ENCODE measurements at places on chromosomes 2 and 18.
A peak's percentile ranks its signal among the peaks of the same experiment; 100 is the strongest.

DNA sequence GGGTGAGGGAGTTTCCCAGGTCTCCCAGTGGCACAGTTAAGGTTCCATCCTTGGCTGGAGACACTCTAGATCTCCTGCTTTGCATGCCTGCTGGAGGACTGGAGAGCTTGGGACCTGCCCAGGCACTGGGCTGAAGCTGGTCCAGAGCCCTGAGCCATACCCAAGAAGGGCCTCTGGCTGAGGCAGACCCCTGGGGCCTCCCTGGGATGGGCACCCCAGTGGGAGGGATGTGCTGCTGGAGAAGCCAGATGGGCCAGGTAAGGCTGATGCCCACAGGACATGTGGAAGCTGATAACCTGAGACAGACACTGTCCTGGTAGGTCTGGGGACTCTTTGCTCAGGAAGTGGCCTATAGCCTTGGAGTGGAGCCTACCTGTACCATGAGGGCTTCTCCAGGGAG, 160.7 kb downstream of the TFCP2L1 start:
- no peak for DNase-seq

GRCh38 chr2:154945984-154946383, 247.5 kb downstream of the KCNJ3 start:
- no peak for DNase-seq

DNA sequence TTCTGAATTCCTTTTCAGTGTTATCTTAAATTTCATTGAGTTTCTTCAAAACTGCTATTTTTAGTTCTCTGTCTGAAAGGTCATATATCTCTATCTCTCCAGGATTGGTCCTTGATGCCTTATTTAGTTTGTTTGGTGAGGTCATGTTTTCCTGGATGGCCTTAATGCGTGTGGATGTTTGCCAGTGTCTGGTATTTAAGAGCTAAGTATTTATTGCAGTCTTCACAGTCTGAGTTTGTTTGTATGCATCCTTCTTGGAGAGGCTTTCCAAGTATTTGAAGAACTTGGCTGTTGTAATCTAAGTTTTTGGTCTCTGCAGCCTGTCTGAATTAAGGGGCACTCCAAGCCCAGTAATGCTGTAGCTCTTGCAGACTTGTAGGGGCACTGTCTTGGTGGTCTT, 249.3 kb downstream of the ZNF385B start:
- no peak for DNase-seq

DNA sequence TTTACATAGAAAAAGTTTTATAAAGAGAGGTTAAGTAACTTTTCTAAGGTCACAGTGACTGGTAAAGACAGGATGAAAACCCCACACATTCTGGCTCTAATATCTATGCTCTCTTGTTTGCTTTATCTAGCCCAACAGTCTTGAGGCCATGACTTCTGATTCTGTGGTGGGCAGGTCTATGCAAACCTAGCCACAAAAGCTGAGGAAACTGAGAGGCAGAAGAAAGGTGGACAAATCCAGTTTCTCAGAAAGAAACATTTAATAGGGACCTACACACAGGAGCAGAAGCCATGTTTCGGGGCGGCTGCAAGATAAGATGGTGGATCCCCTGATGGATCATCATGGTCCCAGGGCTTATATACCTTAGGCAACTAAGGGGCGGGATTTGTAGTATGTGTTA, 21.8 kb downstream of the HSPD1 start:
- no peak for DNase-seq

DNA sequence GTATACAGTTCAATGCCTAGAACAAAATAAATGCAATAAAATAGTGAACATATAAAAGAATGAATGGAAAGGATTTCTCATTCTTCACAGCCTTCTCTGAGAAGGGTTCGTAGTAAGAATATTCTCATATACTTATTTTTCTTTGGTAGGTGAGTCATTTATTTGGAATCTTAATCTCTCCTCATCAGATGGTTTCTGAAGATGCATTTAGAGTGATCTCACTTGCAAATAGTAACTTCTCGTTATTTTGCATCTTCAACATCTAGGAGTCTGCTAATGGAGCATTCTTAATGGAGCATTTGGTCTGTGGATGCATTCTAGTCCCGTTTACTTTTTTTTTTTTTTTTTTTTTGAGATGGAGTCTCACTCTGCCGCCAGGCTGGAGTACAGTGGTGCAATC, 3.9 kb downstream of the UBXN4 start:
- DNase-seq, result peak; percentile 35

- DNase-seq, result no peak
These were observed 16.8 kb downstream of the ATP6V1C2 start for GRCh38 chr2:10738192-10738591.

GRCh38 chr2:238236571-238236970, 3.3 kb downstream of the HES6 start:
- no peak for DNase-seq

- no peak for DNase-seq
These were observed 75.8 kb upstream of the GPC1 start for GRCh38 chr2:240359695-240360094.

- peak; percentile 54 for DNase-seq
These were observed 62.1 kb upstream of the ACKR3 start for GRCh38 chr2:236507393-236508085.

- DNase-seq, result no peak
These were observed 37.9 kb upstream of the PPP1CB start for GRCh38 chr2:28713577-28714298.

- DNase-seq, result no peak
These were observed 131.2 kb downstream of the TRIB2 start for GRCh38 chr2:12847694-12848575.

- no peak for DNase-seq
These were observed 155.6 kb downstream of the CYP26B1 start for GRCh38 chr2:71992036-71992435.

DNA sequence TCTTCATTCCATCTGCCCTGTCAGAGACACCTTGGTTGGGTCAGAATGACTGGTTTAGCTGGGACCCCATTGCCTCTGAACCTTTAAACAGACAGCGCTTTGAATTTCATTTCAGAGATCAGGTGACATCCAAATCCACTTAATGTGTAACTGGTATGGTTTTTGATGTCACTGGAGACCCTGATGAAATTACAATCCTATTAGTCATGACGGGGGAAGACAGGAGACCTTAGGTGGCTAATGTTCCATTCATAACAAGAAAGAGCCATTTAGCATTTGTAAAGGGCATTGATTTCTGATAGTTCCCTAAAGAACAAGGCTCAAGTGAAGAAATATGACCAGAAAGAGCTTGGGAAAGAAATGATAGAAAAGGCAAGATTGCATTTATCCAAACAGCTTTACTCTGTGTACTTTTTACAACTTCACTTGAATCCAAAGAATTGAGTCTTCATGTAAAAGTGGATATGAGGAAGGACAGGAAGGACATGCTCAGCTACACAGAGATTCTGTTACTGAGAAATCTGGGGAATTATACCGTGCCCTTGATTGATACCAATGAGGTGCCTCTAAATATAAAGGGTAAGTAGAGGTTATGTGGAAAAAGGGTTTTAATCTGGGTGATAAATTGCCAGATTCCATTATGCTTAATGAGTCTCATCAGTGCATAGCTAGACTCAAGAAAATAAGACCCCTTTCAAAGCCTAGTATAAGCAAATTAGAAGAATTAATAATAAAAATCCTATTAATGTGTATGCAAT, 198.2 kb downstream of the NCKAP5 start:
- DNase-seq, result no peak

- DNase-seq, result no peak
These were observed 53.9 kb downstream of the MSH2 start for GRCh38 chr2:47456851-47457250.

- DNase-seq, result no peak
These were observed 3.2 kb downstream of the HS1BP3 start for GRCh38 chr2:20647738-20648137.

DNA sequence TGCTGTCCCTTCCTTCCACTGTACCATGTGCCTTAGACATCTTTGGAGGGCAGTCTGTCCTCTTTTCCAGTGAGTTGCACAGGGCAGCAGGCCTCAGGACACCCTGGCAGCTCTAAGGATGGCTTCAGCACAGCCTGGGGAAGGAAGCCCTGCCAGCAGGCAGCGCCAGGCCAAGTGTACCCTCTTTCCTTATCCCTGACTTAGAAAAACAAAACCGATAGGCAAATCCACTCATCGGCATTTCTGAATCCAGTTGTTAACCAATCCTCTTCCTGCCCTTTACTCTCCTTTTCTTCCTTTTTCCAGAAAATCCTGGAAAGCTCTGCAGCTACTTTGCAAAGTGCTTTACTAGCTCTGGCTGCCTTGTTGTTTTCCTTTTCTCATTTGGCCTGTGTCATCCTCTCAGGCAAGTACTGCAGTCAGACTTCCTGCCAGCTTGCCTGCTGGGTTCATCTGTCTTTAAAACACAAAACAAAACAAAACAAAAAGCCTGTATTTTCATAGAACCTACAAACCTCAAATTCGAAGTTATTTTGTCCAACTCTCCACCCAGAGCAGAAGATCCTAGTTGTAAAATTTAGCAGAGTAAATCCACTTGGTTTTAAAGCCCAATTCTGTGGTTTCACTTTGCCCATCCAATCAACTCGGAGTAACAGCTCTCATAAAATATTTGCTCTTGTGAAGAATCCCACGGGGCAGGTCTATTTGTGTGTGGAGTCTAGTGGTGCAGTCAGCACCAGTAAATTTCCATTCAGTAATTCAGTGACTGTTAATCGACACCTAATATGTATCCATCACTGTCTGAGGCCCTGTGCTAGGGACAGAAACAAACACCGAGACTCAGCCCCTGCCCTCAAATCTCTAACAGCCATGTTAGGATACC, 45.2 kb downstream of the PCBP1 start:
- no peak for DNase-seq

GRCh38 chr2:108591163-108591562, 56.9 kb downstream of the LIMS1 start:
- DNase-seq, result no peak

DNA sequence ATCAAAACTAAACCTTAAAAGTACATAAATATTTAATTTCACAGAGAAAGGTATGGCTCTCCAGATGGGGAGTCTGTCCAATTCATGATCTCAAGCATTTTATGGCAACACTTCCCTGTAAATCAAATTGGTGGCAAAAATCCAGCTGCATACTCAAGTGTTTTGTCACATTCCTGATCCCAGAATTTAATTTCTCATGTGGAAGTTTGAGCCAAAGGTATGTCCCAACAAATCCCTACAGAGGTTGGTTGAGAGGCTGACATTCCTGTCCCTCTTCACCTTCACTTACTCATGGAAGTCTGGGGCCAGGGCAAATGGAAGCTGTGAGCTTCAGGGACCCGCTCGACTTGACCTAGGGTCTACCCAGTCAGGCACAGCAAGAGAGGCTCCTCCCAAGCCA, 17.7 kb downstream of the KLF7 start:
- no peak for DNase-seq

DNA sequence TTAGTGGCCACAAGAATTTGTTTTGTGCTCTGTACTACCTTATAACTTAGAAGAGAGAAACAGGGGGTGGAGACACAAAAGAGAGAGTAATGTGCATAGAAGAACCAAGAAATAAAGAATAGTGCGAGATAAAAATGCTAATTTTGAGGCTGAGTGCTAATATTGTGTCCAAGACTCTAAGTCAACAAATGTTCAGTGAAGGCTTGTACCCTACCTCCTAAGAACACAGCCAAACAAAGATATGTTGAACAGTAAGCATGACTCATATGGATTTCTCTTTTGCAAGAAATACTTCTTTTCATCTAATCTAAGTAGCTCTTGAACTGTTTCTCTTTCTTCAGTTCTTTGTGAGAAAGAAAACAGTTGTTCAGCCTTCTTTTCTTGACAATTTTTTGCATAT, 45.2 kb downstream of the GAREM1 start:
- DNase-seq, result peak; percentile 2

DNA sequence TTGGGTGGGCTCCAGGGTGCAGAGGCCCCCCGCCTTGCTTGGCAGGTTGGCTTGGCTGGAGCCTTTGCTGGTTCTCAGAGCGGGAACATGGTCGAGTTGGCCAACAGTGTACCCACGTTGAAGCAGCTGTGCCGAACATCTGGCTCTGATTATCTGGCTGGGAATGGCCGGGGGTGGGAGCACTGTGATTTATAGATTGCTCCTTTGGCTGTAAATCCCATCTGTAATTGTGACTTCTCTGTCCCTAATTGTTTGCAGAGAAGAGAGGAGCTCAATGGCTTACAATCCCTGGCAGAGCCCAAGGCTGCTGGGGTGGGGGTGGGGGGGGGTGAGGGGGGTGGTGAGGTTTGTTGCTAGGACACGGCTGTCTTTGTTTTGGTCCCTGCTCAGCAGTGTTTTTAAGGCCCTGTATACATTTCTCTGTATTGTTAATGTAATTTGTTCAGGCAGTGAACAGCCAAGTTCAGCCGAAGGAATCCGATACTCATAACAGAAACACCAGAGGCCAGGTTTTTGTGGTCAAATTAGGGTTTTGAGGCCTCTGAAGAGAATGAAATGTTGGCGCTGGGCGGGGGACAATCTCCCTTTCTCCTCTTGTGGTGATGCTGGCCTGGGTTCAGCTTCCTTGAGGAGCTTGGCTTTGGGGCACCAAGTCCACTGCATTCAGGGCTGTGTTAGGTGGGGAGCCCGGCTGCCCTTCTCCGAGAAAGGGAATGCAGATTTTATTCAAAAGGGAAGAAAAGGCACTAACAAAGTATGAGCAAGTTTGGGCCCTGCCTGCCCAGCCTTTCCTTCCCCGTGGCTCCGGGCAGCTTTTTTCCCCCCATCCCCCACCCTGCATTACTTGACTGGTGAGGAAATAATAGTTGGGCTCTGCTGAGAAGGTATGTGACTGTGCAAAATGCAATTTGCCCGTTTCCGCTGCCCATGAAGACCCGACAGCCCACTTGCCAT, 82.5 kb downstream of the TCF7L1 start:
- DNase-seq, result no peak

GRCh38 chr2:233492078-233492477, 74.5 kb downstream of the USP40 start:
- DNase-seq, result no peak

DNA sequence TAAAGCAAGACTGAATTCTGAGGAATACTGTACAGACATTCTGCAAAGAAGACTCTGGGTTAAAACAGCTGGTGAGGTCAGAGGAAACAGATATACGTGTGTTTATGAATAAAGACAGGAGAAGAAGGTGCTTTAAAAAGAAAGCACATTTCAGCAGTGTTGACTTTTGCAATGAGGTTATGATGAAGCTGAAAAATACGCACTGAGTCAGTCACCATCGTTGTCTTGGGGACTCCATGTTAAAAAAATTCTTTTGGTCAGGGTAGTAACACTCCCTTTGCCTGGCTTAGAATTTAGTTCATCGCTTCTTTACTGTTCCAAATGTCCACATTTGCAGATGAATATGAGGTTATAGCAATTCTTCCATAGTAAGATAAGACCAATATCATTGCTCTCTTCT, 1049.0 kb downstream of the TSN start:
- no peak for DNase-seq
